ENCODE measurements at places on chromosomes 4 and X. TPM values are rescaled to one million over a fixed set of nuclear protein-coding genes. Genes with fewer than 3 reads are reported as not detected.

GRCh38 chrX:54944816-54945215 is 24.2 kb downstream of the TRO start:
- no peak for DNase-seq
- H3K36me3 ChIP-seq = no peaks in the 10 kb centered on the region
- H3K4me3 ChIP-seq = no peak overlapping the region
- no peaks in the 10 kb centered on the region for H3K27me3 ChIP-seq

DNA sequence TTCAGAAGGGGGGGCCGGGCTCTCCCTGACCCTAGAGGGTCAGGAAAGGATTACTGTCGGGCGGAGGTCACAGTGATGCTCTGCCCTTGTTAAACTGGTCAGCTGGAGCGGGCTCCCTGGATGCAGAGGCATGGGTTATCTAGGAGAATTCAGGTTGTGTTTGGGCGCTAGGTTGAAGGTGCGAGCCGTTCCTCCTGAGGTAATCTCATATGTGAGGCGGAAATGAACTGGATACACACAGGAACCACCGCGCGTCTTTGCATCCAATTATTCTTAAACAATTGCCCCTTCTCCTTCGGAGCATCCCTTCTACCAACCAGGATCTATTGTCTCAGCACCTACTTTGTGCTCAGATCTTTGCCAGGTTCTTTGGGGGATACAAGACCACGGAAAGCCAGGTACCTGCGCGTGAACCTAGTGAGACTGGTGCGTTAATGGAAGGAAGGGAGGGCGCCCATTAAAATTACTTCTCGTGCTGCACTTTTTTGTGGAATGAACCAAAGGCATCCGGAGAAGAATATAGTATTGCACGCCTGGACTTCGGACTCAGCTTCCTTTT is 28.4 kb downstream of the HAND2 start:
- peaks cover 6% of the 10 kb centered on the region for H3K4me1 ChIP-seq
- no peak for DNase-seq
- H3K4me3 ChIP-seq = peak overlapping the region; percentile 63
- H3K36me3 ChIP-seq = no peaks in the 10 kb centered on the region
- H3K27me3 ChIP-seq = peaks cover 88% of the 10 kb centered on the region

GRCh38 chr4:107065201-107065600 is 29.1 kb upstream of the DKK2 start:
- peaks cover 7% of the 10 kb centered on the region for H3K27me3 ChIP-seq
- no peak for DNase-seq
- H3K36me3 ChIP-seq = no peaks in the 10 kb centered on the region
- peaks cover 3% of the 10 kb centered on the region for H3K4me1 ChIP-seq

DNA sequence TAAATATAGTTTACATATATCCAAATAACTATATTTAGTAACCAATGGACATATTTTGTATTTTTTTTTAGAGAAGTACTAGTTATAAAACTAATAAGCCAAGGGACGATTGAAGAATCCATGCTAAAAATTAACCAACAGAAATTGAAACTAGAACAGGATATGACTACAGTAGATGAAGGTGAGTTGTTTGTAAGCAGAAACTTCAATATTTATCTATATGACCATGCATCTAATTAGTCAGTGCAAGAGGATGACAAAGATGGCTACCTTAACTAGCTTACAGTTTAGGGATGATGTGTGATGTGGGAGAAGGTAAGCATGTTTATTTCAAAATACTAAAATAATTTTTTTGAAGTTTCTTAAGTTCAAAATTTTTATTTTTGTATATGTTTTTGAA is 57.7 kb downstream of the HPGDS start:
- DNase-seq = no peak
- H3K27me3 ChIP-seq = no peaks in the 10 kb centered on the region
- H3K4me3 ChIP-seq = no peak overlapping the region
- peaks cover 4% of the 10 kb centered on the region for H3K4me1 ChIP-seq
- H3K36me3 ChIP-seq = peaks cover 6% of the 10 kb centered on the region

GRCh38 chrX:147920161-147920666 is 8.5 kb downstream of the FMR1 start:
- H3K27me3 ChIP-seq = no peaks in the 10 kb centered on the region
- H3K4me1 ChIP-seq = peaks cover 31% of the 10 kb centered on the region
- H3K4me3 ChIP-seq = peak overlapping the region; percentile 53
- no peak overlapping the region for H3K27ac ChIP-seq

- H3K4me3 ChIP-seq = no peak overlapping the region
- no peaks in the 10 kb centered on the region for H3K27me3 ChIP-seq
- H3K36me3 ChIP-seq = no peaks in the 10 kb centered on the region
- H3K27ac ChIP-seq = no peak overlapping the region
- H3K4me1 ChIP-seq = peaks cover 3% of the 10 kb centered on the region
Measured at GRCh38 chrX:8773117-8773516, 28.1 kb downstream of the FAM9A start.

DNA sequence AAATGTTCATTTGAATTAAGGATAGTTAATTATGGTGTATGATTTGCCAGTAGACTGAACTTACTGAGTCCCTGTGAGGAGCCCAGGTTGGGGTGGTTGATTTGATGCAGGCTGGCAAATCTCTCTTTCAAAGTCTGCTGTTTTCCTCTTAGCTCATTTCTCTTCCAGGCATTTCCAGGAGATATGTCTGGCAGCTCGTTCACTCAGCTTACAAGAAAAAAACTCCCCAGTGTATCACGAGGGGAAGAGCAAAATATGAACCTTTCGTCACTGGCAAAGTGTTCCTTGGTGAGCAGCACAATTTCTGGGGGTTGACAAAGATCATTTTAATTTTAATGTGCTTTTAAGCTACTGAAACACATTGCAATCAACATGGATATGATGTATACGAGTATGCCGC is 244.2 kb downstream of the CBLL2 start:
- H3K27me3 ChIP-seq = no peaks in the 10 kb centered on the region
- DNase-seq = no peak
- H3K4me1 ChIP-seq = no peaks in the 10 kb centered on the region
- H3K4me3 ChIP-seq = no peak overlapping the region
- no peak overlapping the region for H3K27ac ChIP-seq
- H3K36me3 ChIP-seq = no peaks in the 10 kb centered on the region

DNA sequence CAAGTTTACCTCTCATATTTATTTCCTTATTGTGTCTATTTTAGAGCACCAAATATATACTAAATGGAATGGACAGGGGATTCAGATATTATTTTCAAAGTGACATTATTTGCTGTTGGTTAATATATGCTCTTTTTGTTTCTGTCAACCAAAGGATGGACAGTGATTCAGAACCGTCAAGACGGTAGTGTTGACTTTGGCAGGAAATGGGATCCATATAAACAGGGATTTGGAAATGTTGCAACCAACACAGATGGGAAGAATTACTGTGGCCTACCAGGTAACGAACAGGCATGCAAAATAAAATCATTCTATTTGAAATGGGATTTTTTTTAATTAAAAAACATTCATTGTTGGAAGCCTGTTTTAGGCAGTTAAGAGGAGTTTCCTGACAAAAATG is 6.2 kb downstream of the FGB start:
- H3K4me3 ChIP-seq = no peak overlapping the region
- no peaks in the 10 kb centered on the region for H3K4me1 ChIP-seq
- H3K27ac ChIP-seq = no peak overlapping the region
- peaks cover 6% of the 10 kb centered on the region for H3K27me3 ChIP-seq
- no peaks in the 10 kb centered on the region for H3K36me3 ChIP-seq

DNA sequence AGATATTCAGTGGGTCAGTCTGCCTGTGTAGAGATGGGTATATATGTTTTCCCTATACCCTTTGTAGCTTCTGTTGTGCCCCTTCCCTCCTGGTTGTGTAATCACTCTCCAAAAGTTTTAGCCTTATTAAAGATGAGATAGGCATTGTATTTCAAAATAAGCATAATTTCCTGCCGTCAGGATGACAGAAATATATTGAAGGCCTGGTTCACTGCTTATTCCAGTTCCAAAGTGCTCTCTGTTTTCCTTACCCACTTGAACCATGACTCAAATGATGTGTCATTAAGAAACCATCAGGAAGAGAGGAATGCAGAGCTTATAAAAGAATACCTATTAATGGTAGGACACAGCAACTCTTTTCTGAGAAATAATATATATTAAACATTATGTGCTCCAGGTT is 178.5 kb downstream of the GABRB1 start:
- H3K4me3 ChIP-seq = no peak overlapping the region
- H3K27ac ChIP-seq = no peak overlapping the region
- no peaks in the 10 kb centered on the region for H3K4me1 ChIP-seq
- no peaks in the 10 kb centered on the region for H3K36me3 ChIP-seq
- peaks cover 26% of the 10 kb centered on the region for H3K27me3 ChIP-seq

GRCh38 chr4:38386654-38387188 is 277.3 kb upstream of the KLF3 start:
- H3K27ac ChIP-seq = no peak overlapping the region
- H3K27me3 ChIP-seq = no peaks in the 10 kb centered on the region
- peaks cover 3% of the 10 kb centered on the region for H3K36me3 ChIP-seq
- no peak overlapping the region for H3K4me3 ChIP-seq

GRCh38 chr4:3128976-3129375 is 54.5 kb downstream of the HTT start:
- peaks cover 8% of the 10 kb centered on the region for H3K4me1 ChIP-seq
- no peak overlapping the region for H3K4me3 ChIP-seq

Gene AMOT
- 2.7 TPM for total RNA-seq

Gene CXCL5
- total RNA-seq = 0.25 TPM

Gene PAGE5
- 0.60 TPM for total RNA-seq

Gene KLHL13
- 0.20 TPM for total RNA-seq

Measured in T-helper 17 cell (primary cell).